ENCODE measurements at places on chromosomes 7 and 10.
A peak's percentile ranks its signal among the peaks of the same experiment; 100 is the strongest.

DNA sequence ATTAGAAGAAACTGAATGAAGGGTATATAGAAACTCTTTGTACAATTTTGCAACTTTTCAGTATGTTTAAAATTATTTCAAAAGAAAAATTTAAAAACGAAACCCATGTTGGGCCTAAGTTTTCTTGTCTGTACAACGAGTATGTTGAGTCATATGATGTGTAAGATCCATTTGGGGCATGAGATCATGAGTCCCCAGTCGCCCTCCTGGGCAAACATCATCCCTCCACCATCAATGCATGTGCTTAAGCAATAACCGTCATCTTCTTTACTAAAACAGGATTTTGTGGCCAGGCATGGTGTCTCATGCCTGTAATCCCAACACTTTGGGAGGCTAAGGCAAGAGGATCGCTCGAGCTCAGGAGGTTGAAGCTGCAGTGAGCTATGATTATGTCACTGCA is 54.2 kb upstream of the CDCA7L start:
- DNase-seq: peak; percentile 35

DNA sequence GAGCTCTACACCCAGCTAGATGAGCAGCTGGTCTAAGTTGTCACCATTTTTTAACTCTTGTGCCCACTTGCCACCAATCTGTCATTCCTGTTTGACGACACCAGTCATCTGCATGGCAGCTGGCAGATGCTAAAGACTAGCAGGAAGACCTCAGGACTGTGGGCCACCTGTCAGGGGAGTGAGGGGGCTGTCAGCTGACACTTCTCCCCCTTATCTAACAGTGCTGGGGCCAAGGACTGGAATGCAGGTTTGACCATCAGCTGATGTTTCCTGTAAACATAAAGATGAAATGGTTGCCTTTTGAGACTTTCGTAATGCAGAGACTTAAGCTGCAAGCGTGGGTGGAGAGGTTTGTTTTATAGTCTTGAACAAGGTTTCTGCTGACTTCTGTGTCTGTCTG is 93.5 kb downstream of the WNT2 start:
- no peak for DNase-seq

GRCh38 chr7:33940503-33940902 is 35.2 kb downstream of the BMPER start:
- peak; percentile 34 for DNase-seq

- no peak for DNase-seq
These were observed 37.2 kb upstream of the DRGX start for GRCh38 chr10:49433069-49433468.

DNA sequence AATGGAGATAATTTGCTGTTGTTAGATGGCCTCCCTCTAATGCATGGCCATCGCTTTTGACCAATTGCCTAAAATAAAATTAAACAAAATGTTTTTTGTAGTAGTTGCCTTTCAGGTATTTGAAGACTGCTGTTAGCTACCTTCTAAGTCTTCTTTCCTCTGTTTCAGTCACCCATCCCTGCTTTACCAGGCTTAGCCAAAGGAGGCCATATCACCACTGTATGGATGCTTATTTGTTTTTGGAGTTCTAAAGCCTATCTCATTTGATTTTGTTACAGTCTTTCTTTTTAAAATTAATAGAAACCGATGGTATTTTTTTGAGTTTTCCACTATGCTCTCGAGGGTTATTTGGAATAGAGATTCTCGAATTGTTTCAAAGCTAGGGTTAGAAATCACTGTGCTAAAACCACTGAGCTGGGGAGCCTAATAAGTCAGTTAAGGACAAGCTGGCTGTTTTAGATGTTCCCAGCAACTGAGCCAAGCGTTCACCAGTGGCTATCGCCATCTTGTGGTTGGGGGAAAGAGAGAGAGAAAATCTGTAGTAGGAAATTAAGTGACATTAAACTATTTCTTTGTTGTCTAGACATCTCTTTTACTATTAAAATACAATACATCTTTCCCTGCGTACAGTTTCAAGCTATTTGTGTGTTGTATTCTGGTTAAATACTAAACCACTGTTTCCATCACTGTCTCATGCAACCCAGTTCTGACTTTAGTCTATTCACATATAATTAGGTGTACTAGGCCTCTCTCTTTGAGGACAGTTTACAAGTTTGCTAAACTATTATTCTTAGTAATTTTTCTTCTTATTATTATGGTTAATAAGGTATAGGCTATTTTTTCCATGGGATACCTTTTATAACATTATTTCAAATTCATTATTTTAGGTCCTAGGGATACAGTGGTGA is 52.2 kb downstream of the GPR158 start:
- peak; percentile 29 for DNase-seq

- no peak for DNase-seq
These were observed 252.2 kb upstream of the HABP2 start for GRCh38 chr10:113300617-113301016.

GRCh38 chr10:117003336-117003735 is 1.7 kb downstream of the SHTN1 start:
- DNase-seq: no peak

- no peak for DNase-seq
These were observed 30.5 kb downstream of the BICC1 start for GRCh38 chr10:58543141-58543540.

DNA sequence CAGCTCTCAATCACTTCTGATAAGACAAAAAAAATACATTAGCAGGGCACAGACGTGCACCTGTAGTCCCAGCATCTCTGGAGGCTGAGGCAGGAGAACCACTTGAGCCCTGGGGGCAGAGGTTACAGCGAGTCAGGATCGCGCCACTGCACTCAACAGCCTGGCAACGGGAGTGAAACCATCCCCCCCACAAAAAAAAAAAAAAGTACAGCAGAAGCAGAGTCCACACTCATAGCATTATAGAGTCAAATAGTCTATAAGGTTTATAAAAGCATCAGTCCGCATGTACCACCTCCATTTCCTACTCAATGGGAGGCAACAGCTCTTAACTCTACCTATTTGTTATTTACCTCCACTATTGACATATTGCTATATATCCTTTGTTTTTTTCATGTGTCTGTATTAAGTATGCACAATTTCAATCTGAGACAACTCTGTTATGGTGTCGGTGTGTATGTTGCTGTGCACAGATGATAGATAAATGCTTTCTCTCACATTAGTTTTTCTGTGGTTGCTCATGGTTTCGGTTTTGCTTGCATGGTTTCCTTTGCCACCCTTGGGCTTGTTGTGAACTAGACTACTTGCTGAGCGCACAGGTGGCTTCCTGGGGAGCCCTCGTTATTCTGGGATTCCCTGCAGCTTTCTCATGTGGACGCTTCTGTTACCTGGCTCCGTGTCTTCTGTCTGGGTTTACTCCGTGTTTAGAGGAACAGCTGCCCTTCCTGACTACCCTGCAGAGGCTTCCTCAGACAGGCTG is 40.4 kb downstream of the PROSER2 start:
- DNase-seq: no peak

- DNase-seq: no peak
These were observed 524 bp upstream of the FUOM start for GRCh38 chr10:133358162-133358924.

DNA sequence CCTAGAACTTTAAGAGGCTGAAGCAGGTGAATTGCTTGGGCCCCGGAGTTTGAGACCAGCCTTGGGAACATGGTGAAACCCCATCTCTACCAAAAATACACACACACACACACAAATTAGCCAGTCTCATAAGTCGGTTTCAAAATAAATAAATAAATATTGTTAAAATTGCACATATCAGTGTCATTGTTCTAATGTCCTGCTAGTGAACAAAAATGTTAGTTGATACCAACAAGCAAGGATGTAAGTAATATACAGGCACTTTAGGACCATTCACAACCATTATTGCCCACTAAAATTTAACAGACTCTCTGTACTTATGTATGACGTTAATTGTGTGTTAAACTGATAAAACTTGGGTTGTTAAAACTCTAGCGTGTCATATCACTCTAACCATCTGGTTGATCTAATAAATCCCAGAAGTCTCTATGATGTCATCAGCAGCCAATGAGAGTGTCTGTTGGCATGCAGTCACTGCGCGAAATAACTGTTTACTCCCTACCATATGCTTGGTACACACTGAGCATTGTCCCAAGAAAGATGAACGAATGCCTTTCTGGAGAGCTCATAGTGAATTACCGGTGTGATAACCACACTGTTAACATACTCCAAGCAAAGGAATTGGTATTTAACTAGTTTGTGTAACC is 30.4 kb upstream of the OTUD1 start:
- peak; percentile 71 for DNase-seq

DNA sequence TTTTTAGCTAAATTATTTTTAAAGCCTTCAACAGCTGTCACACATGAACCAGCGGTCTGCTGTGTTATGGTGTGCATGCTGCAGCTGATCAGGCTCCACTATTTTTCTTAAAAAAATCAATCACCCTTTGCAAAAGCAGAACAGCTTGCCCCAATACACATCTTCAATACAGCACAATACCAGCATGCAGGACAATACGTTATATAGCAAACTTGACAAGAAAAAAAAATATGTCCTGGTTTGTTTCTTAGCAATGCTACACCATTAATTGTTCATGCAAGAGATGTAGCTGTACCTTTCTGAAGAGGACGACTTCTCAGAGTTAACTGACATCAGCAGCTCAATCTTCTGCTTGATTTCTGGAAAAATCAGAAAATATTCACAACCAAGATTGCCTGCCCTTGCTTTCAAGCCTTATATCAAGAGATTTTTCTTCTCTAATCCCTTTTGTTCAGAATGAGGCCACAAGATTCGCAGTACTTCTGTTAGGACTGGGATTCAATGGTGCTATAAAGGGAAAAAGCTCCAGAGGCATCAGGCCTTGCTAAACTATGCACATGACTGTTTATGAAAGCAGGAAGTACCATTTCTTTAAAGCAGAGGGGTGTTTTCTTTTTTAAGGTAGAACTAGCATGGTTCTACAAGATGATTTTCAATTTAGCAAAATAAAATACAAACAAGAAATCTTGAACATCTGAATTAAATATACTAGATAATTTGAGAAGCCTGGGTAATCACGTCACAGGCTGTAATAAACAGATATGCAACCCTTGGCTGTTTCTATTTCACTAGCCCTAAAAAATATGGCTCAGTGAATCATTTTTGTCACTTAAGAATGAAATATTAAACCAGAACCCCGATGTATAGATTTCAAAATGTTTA is 120.0 kb downstream of the SRPK2 start:
- peak; percentile 67 for DNase-seq

GRCh38 chr10:28719789-28720436 is 42.6 kb downstream of the BAMBI start:
- DNase-seq: peak; percentile 59

GRCh38 chr10:34864149-34865067 is 49.3 kb upstream of the PARD3 start:
- no peak for DNase-seq

- no peak for DNase-seq
These were observed 71.8 kb upstream of the DNAJB6 start for GRCh38 chr7:157265051-157265450.

GRCh38 chr10:44261710-44262455 is 123.0 kb downstream of the CXCL12 start:
- DNase-seq: peak; percentile 55

- no peak for DNase-seq
These were observed 15.5 kb downstream of the ZNF487 start for GRCh38 chr10:43452356-43452914.

DNA sequence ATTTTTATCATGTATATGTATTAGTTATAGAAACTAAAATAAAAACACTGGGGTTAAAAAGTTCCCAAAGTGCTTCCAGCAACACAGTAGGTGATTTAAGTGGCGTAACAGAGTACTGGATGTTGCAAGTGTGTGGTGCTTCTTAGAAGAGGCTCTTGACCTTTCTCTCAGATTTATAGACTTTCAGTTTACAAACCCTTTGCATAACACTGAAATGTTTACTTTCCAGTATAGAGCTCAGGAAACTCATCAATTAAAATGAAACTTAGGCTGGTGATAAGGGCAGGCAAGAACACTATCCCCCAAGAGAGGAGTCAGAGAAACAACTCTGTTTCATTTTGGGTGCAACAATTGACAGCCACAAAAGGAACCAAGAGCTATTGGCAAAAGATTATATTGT is 27.5 kb upstream of the SMC3 start:
- no peak for DNase-seq

DNA sequence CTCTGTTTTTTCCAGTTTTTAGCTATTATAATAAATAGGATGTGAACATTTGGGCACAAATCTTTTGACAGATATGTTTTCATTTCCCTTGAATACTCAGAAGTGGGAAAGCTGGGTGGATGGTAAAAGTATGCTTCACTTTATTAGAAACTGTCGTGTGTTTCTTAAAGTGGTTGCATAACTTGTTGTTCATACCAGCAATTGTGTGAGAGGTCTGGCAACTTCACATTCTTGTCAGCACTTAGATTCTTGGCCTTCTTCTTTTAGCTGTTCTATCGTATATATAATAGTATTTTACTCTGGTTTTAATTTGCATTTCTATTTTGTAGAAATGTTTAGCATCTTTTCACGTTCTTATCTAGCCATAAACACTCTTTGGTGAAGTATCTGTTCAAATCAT is 894.4 kb downstream of the KCNMA1 start:
- DNase-seq: no peak

GRCh38 chr10:60430836-60431597 is 41.3 kb upstream of the ANK3 start:
- DNase-seq: peak; percentile 57

GRCh38 chr7:100745184-100745583 is 11.8 kb downstream of the ZAN start:
- DNase-seq: peak; percentile 83

- DNase-seq: no peak
These were observed 242.2 kb upstream of the IGFBP3 start for GRCh38 chr7:46163246-46163645.
